Thyroid gland (tissue), 4 donors: ENCODE measurements at places on chromosomes 4 and X. TPM values are rescaled to one million over a fixed set of nuclear protein-coding genes. Genes with fewer than 3 reads are reported as not detected.
A peak's percentile ranks its signal among the peaks of the same experiment; 100 is the strongest.

DNA sequence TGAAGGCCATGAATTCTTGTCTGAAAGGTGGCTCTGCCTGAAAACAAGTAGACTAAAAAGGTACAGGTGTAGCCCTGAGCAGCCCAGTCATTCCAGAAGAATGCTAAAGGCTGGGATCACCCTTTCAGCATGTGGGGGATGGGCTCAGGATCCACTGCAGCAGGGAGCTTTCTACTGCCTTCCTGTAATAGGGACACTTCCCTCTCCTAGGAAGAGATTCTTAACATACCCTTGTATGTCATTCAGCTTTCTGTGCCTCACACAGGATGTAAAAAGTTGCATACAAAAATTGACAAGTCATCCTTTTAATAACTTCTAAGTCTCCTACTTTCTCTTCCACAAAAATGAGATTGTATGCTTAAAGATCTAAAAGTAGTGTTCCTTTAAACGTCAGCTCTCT, 123.3 kb downstream of the ZNF518B start:
- DNase-seq: no peak
- H3K27me3 ChIP-seq: no peaks in the 10 kb centered on the region
- H3K27ac ChIP-seq: no peak overlapping the region
- no peaks in the 10 kb centered on the region for H3K36me3 ChIP-seq

- no peak overlapping the region for H3K27ac ChIP-seq
- no peaks in the 10 kb centered on the region for H3K4me1 ChIP-seq
- no peak overlapping the region for H3K4me3 ChIP-seq
- H3K36me3 ChIP-seq: no peaks in the 10 kb centered on the region
Observed at GRCh38 chr4:117412661-117413060, 327.3 kb upstream of the TRAM1L1 start.

DNA sequence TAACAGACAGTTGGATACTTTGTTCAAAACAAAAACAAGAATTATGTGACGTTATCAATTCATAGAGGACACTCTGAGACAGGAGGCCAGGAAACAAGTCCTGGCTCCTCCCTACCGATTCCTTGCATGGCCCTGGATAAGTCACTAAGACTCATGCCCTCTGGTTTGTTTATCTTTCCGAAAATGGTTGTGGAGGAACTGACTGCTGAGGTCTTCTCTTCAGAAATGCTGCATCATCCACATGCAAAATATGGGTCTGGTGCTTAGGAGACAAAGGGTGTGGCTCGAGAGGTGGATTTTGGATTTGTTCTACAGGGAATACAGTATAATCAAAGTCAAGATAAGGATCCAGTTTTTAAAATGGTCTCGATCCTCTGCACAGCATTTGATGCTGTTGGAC, 130.9 kb downstream of the RELL1 start:
- no peak for DNase-seq
- H3K36me3 ChIP-seq: no peaks in the 10 kb centered on the region
- no peak overlapping the region for H3K27ac ChIP-seq
- H3K4me3 ChIP-seq: no peak overlapping the region

- H3K4me1 ChIP-seq: no peaks in the 10 kb centered on the region
- no peaks in the 10 kb centered on the region for H3K27me3 ChIP-seq
- no peak overlapping the region for H3K4me3 ChIP-seq
Observed at GRCh38 chr4:110106931-110107296, 91.5 kb downstream of the ELOVL6 start.

Gene FRAS1
- 36.5 TPM for total RNA-seq

GRCh38 chr4:185322803-185323202, 72.9 kb downstream of the LRP2BP start:
- no peaks in the 10 kb centered on the region for H3K27me3 ChIP-seq
- no peak overlapping the region for H3K4me3 ChIP-seq
- H3K4me1 ChIP-seq: peaks cover 7% of the 10 kb centered on the region
- no peaks in the 10 kb centered on the region for H3K36me3 ChIP-seq
- no peak for DNase-seq

Gene DGKK
- total RNA-seq: not detected

- H3K27me3 ChIP-seq: no peaks in the 10 kb centered on the region
- H3K27ac ChIP-seq: no peak overlapping the region
- no peak overlapping the region for H3K4me3 ChIP-seq
- no peaks in the 10 kb centered on the region for H3K36me3 ChIP-seq
- DNase-seq: no peak
- no peaks in the 10 kb centered on the region for H3K4me1 ChIP-seq
Observed at GRCh38 chrX:22203186-22203585, 69.5 kb upstream of the CBLL2 start.

GRCh38 chr4:89657931-89658700, 178.8 kb downstream of the SNCA start:
- H3K27ac ChIP-seq: no peak overlapping the region
- DNase-seq: no peak
- H3K27me3 ChIP-seq: no peaks in the 10 kb centered on the region
- no peak overlapping the region for H3K4me3 ChIP-seq
- H3K4me1 ChIP-seq: peaks cover 17% of the 10 kb centered on the region
- no peaks in the 10 kb centered on the region for H3K36me3 ChIP-seq

Gene ADGRG4
- not detected for total RNA-seq

- H3K36me3 ChIP-seq: no peaks in the 10 kb centered on the region
- peak; percentile 76 for DNase-seq
- H3K27ac ChIP-seq: peak overlapping the region; percentile 97
- no peaks in the 10 kb centered on the region for H3K27me3 ChIP-seq
- peaks cover 49% of the 10 kb centered on the region for H3K4me1 ChIP-seq
Observed at GRCh38 chr4:87007528-87008446, 73.0 kb downstream of the AFF1 start.

DNA sequence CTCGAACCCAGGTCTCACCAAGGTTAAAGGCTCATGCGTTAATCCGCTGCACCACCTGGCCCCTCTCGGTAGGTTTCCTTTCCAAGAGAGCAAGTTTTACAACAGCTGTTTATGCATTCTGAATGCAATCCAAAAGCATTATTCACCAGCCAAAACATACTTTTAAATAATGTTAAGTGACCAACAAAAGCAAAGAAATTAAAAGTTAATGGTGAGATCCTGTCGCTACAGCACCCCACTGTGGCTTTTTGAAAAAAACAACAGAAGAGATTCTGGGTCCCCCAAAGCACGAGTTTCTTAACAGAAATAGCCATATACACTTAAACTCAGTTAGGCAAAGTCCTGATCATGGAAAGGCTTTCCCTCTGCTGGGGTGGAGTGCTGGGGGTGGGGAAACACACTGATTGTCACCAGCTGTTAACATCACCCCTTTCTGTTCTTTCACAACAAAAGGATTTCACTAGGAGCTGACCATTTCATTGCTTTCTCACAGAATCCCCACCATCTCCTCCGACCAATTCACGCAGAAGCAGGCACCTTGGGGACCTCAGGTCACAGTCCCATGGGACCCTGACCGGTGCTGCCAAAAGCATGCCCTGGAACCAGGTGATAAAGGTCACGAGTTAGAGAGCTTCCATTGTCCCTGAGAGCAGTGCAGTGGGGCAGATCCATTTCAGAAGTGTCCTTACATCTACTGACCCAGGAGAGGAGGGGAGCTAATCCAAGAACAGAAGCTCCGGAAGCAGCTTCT, 51.2 kb downstream of the ZNF827 start:
- no peaks in the 10 kb centered on the region for H3K27me3 ChIP-seq
- peaks cover 43% of the 10 kb centered on the region for H3K4me1 ChIP-seq
- H3K36me3 ChIP-seq: peaks cover 5% of the 10 kb centered on the region
- H3K4me3 ChIP-seq: no peak overlapping the region
- peak; percentile 17 for DNase-seq

DNA sequence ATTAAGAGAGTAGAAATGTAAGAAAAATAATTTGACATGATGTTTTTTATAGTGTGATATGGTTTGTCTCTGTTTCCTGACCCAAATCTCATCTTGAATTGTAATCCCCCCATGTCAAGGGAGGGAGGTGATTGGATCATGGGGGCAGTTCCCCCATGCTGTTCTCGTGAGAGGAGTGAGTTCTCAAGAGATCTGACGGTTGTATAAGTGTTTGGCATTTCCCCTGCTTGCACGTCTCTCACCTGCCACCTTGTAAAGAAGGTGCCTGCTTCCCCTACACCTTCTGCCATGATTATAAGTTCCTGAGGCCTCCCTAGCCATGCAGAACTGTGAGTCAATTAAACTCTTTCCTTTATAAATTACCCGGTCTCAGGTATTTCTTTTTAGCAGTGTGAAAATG, 34.8 kb upstream of the EXOC1L start:
- no peak for DNase-seq
- H3K4me1 ChIP-seq: no peaks in the 10 kb centered on the region

GRCh38 chr4:113469023-113469390, 292.5 kb downstream of the CAMK2D start:
- H3K4me1 ChIP-seq: peaks cover 9% of the 10 kb centered on the region
- no peaks in the 10 kb centered on the region for H3K27me3 ChIP-seq
- DNase-seq: no peak

GRCh38 chr4:46267866-46268265, 122.1 kb downstream of the GABRA2 start:
- no peak for DNase-seq
- no peaks in the 10 kb centered on the region for H3K27me3 ChIP-seq
- no peaks in the 10 kb centered on the region for H3K36me3 ChIP-seq
- no peak overlapping the region for H3K4me3 ChIP-seq
- no peak overlapping the region for H3K27ac ChIP-seq
- no peaks in the 10 kb centered on the region for H3K4me1 ChIP-seq

Gene PCDH7
- total RNA-seq: 48.4 TPM

Gene EDA2R
- total RNA-seq: 9.5 TPM

Gene USP26
- total RNA-seq: not detected

Gene PRDM5
- total RNA-seq: 49.9 TPM

DNA sequence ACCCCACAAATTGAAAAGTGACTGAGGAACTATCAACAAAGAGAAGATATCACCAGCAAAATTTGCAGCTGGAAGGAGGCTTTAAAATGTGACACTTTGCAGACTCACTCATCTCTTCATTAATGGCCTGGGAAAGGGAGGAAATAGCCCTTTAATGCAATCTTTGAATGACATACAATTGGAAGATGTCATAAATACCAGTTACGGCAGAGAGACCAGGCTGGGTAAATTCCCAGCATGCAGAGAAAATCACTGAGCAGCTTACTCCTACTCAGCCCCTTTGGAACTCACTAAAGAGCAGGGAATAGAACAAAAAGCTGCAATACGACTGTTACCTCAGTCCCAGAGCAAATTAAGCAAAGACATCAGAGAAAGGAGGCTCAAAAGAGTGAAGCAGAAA, 238.9 kb downstream of the HS3ST1 start:
- H3K36me3 ChIP-seq: no peaks in the 10 kb centered on the region
- H3K4me1 ChIP-seq: no peaks in the 10 kb centered on the region
- H3K27me3 ChIP-seq: no peaks in the 10 kb centered on the region
- DNase-seq: no peak

Gene OTC
- total RNA-seq: not detected

DNA sequence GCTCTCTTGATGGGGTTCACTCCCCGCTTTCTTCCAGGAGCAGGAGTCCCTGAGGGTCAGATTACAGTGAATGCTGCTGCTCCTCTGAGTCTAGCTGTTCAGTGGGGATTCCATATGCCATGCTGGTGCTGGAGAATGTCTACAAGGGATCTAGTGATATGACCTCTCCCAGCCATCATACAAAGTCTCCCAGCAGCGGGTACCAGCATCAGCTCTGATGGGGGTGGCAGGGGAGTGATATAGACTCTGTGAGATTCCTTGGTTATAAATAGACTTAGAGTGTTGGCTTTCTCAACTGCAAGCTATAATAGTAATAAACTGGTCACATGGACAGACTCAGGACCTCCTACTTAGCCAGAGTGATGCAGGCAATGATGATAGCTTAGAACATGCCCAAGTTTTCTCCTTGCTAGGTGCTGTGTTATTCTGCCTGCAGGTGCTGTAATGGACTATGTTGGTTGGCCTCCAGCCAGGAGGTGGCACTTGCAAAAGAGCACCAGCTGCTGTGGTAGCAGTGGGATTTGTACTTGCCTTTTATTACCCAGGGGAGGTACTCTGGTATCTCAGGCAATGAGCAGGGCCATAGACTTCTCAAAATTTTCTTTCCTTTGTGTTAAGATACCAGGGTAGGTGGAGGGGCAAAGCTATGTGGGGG, 202.9 kb downstream of the CHIC1 start:
- H3K27me3 ChIP-seq: no peaks in the 10 kb centered on the region
- no peaks in the 10 kb centered on the region for H3K4me1 ChIP-seq

DNA sequence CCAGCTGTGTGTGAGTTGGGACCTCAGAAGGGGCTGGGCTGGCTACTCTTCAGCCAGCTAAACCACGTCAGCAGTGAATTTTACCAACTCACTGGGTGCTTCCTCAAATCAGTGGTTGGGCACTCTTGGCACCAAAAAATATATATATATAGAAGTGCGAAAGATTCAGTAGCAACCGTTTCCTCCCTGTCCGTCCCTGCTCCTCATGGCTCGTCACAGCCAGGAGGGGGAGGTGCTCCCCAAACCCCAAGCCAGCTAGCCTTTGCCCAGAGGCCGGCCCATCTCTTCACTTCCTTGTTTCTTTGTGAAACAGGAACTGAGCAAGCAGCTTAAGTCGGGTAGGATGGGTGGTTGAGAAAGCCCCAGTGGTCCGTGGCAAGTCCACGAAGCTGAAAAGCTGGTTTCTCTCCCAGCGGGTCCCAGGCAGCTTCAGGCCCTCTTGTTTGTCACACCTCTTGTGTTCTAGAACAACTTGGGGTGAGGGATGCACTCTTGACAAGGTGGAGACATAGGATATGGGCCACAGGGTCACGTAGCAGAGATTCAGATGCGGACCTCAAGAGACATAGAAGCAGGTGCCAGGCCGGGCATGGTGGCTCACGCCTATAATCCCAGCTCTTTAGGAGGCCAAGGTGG, 6.8 kb upstream of the SASH3 start:
- H3K4me3 ChIP-seq: no peak overlapping the region
- H3K27me3 ChIP-seq: no peaks in the 10 kb centered on the region
- no peaks in the 10 kb centered on the region for H3K36me3 ChIP-seq
- no peaks in the 10 kb centered on the region for H3K4me1 ChIP-seq
- H3K27ac ChIP-seq: no peak overlapping the region

Gene DOK7
- total RNA-seq: 0.27 TPM

GRCh38 chrX:119041175-119041574, 31.6 kb upstream of the CT47C1 start:
- no peaks in the 10 kb centered on the region for H3K4me1 ChIP-seq
- H3K27ac ChIP-seq: no peak overlapping the region
- no peak overlapping the region for H3K4me3 ChIP-seq
- no peaks in the 10 kb centered on the region for H3K36me3 ChIP-seq
- no peaks in the 10 kb centered on the region for H3K27me3 ChIP-seq
- peak; percentile 3 for DNase-seq

- no peak overlapping the region for H3K27ac ChIP-seq
- H3K36me3 ChIP-seq: no peaks in the 10 kb centered on the region
- no peaks in the 10 kb centered on the region for H3K4me1 ChIP-seq
- H3K27me3 ChIP-seq: no peaks in the 10 kb centered on the region
- DNase-seq: no peak
Observed at GRCh38 chr4:124409044-124409443, 303.5 kb downstream of the ANKRD50 start.

DNA sequence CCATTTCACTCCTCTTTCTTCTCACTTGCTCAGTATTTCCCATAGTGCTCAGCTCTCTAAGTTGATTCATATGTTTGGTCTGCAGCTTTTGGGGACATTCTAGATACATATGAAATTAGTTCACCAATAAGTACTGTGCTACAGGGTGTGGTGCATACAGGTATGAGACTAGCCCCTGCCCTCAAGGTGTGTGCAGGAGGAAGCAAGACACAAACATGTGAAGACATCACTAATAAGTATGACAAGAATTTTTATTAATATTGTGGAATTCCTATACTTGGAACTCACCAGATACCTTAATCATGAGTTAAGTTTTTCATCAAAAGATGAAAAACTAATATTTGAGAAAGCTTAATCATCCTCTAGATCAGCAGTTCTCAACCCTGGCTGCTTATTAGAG, 505.2 kb downstream of the ZNF674 start:
- H3K27me3 ChIP-seq: no peaks in the 10 kb centered on the region
- no peaks in the 10 kb centered on the region for H3K4me1 ChIP-seq
- H3K27ac ChIP-seq: no peak overlapping the region
- DNase-seq: no peak
- H3K36me3 ChIP-seq: no peaks in the 10 kb centered on the region
- H3K4me3 ChIP-seq: no peak overlapping the region
